ENCODE measurements at places on chromosomes 12 and 14.

DNA sequence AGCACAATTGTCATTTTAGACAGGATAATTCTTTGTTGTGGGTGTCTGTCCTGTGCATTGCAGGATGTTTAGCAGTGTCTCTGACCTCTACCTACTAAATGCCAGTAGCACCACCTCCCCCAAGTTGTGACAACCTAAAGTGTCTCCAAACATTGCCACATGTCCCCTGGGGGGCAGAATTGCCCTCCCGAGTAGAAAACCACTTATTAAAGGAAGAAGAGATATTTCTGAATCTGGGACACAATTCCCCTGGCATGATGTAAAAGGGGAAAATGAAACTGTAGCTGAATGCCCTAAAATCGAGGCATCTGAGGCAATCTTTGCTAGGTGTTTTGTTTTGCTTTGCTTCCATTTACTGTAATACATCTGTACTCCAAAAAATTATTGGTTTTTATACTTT lies 116.8 kb upstream of the NAP1L1 start:
- peak; percentile 2 for DNase-seq

- DNase-seq, result no peak
Observed at GRCh38 chr14:22630066-22630465, 14.1 kb downstream of the OR6J1 start.

DNA sequence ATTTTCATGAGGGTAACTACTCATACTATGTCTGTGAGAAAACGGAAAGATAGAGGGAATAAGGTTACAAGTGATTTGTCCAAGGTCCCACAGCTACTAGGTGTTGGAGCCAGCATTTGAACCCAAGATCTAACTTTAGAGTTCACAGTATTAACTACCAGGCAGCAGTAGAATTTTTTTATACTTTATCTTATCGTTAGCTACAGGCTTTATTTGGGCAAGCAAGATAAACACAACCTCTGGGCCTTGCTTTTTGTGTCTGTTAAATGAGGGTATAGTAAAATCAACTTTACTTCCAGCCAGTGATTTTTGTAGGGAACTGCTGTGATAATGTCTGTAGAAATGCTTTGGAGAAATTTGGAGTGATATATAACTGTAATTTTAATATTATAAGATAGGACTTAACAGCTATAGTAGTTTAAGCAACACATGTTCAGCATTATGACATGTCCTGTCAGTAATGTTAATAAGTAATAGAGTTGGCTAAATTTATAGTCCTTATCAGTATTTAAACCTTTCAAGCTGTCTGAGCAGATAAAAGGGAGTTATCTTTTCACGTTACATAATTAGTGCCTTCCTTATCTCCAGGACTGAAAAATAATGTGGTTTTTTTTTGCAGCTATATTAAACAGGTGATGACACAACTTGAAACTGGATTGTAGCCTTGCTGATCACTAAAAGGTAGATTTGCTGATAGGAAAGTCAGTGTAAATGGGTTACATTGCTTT lies 12.8 kb downstream of the LEMD3 start:
- no peak for DNase-seq

GRCh38 chr14:57822081-57822480 lies 43.8 kb downstream of the SLC35F4 start:
- DNase-seq, result no peak

- DNase-seq, result no peak
Observed at GRCh38 chr12:16211731-16212130, 65.8 kb downstream of the SLC15A5 start.

DNA sequence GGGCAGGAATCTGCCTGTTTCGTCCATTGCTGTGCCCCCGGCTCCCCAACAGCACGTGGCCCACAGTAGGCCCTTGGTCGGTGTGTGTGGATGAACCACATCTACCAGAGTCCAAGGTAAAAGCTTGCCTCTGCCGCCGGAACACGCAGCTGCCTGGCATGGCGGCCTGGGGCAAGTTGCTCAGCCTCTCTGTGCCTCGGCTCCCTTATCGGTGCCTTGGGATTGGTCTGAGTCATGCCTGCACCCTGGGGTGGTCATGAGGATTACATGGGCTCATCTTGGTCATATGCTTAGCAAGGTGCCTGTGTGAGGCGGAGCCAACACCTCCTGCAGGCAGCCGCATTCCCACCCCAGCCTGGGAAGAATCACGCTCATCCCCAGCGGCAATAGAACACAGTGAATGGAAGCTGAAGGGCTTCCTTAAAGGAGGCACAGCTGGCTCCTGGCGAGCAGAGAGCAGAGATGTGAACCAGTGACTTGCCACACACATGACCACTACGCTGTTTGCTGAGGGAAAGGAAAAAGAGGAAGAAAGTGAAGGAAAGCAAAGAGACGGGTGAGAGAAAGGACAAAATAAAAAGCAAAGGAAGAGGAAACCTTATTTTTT lies 5.5 kb upstream of the SCARB1 start:
- no peak for DNase-seq

DNA sequence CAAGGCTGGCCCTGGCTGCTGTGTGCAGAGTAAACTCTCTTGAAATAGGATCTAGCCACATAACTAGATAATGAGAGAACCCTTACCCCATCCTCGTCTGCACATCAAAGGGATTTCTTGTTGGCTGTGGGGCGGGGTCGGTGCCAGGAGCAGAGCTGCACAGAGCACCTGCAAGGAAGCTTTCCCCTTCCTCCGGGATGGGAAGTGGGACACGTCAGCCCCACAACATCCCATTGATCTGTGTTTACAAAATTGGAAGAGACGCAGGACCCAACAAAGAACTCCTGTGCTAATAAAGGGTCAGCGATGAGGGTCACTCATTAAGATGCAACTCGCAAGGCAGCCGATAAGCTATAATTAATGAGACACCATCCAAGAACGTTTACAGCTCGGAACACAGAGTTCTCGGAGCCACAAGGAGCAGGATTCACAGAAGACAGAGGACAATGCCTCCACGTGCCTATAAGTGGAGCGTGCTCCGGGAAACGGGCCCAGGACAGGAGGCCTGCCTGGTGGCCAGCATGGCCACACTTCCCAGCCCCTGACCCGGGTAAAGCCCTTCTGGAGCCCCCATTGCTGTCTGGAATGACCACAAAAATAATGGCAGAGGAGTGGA lies 171.5 kb downstream of the SLC15A4 start:
- DNase-seq, result no peak

- DNase-seq, result no peak
Observed at GRCh38 chr12:99154216-99154982, 493.2 kb upstream of the GARIN6 start.

GRCh38 chr12:68279227-68280054 lies 26.0 kb upstream of the IL22 start:
- DNase-seq, result no peak

DNA sequence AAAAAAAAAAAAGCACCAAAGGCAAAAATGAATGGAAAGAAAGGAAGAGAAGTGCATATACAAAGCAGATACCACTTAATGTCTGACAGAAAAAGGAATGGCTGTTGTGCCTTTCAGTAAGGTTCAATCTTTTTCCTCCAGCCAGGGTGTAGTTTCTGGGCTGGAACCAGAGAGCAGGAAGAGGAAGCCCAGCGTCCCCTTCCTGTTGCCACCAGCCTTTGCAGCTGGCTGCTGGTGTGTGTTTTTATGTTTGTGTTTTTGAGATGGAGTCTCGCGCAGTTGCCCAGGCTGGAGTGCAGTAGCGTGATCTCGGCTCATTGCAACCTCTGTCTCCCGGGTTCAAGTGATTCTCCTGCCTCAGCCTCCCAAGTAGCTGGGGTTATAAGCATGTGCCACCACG lies 64.6 kb upstream of the LTA4H start:
- DNase-seq, result no peak

GRCh38 chr12:106084759-106085158 lies 54.0 kb downstream of the NUAK1 start:
- DNase-seq, result no peak

GRCh38 chr12:79402606-79403005 lies 288.2 kb downstream of the PAWR start:
- DNase-seq, result no peak

- no peak for DNase-seq
Observed at GRCh38 chr14:34179727-34180126, 228.9 kb upstream of the EGLN3 start.

GRCh38 chr14:62957562-62957961 lies 87.7 kb downstream of the KCNH5 start:
- DNase-seq, result no peak

DNA sequence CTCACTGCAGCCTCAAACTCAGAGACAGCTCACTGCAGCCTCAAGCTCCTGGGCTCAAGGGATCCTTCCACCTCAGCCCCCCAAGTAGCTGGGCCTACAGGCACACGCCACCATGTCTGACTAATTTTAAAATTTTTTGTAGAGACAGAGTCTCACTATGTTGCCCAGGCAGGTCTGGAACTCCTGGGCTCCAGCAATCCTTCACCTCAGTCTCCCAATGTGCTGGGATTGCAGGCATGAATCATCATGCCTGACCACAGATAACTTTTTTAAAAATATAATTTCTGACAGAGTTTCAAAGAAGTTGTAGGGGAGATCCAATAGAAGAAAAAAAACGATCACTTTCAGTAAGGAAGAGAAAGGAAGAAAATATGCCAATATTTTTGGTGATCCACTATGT lies 189.7 kb upstream of the CDKN3 start:
- no peak for DNase-seq

DNA sequence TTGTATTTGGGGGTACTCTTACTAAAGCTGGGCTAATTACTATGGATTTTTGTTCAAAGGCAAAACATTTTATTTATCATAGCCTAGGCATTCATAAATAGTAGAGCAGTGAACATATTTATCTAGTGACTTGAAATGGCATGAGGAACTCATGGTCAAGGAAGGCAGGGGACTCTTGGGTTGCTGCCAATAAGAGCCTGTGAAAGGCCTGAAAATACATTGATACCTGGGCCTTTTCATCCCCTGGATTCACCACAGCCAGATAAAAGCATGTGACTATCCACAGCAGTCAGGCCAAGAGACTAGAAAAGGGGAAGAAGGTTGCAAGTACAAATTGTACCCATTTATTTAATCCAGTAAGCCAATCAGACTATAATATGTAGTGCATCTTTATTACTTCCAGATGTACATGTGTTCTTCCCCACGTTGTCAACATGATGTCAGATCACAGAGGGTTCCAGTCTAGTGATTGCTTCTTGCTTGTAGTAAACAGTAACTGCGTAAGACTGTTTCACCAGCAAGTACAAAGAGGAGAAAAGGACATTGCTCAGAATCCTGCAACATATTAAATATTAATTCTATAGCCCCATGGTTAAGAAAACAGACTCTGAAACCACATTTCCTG lies 409.7 kb downstream of the NOVA1 start:
- DNase-seq, result no peak

- DNase-seq, result no peak
Observed at GRCh38 chr12:19836456-19836855, 397.2 kb downstream of the AEBP2 start.

- DNase-seq, result no peak
Observed at GRCh38 chr12:117980616-117981015, 11.8 kb upstream of the KSR2 start.

DNA sequence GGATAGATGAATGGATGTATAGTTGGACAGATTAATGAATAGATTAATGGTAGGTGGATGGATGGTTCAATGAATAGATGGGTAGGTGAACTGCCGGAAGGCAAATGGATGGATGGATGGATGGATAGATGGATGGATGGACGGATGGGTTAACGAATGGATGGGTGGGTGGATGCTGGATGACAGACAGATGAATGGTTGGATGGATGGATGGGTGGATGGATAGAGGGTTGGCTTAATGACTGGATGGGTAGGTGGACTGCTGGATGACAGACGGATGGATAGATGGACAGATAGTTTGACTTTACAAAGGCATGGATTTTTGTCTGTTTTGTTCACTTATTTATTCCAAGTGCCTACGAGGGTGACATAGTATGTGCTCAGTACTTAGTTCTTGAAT lies 64.4 kb downstream of the WSCD2 start:
- no peak for DNase-seq

GRCh38 chr12:103833891-103834290 lies 7.1 kb downstream of the NT5DC3 start:
- no peak for DNase-seq

- DNase-seq, result no peak
Observed at GRCh38 chr14:74238974-74239847, at the start of gene VSX2. VSX2 (plus strand) TSS chr14:74239449; CDS start chr14:74239562, 113 bp downstream.

- DNase-seq, result no peak
Observed at GRCh38 chr14:92800012-92800411, 5.9 kb downstream of the GOLGA5 start.

GRCh38 chr12:124713436-124714082 lies 146.1 kb upstream of the NCOR2 start:
- DNase-seq, result no peak

- DNase-seq, result no peak
Observed at GRCh38 chr12:108918960-108919642, 39.2 kb downstream of the DAO start.

GRCh38 chr12:3263282-3263681 lies 186.1 kb downstream of the TSPAN9 start:
- DNase-seq, result no peak

GRCh38 chr14:105337433-105337832 lies 22.9 kb downstream of the PACS2 start:
- DNase-seq, result no peak

- no peak for DNase-seq
Observed at GRCh38 chr12:99253068-99253467, 394.5 kb upstream of the GARIN6 start.

DNA sequence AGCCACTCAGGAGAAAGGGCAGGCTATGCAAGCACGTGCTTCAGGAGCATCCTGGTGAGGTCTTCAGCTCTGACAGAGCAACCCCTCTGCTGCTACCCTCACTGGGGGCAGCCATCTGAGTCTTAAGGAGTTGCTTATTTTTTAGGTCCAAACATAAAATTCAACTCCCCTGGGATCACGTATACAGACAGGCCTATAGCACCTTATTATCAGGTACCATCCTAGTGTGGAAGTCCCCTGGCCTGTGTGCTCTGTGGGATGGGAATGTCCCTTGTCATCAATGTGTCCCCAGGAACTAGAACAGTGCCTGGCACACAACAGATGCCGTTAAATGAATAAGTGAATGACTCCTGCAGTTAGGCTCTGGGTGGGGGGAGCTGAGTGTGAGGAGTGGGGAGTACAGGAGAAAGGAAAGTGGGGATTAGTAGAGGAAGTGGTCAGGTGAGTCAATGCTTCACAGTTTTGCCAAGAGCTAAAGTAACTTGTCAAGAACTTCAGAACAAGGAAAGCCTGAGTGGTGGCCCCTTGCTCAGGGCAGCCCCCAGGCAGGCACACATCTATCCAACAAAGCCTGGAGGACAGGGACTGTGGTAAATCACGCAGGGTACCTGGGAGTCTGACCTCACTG lies 33.5 kb downstream of the DAD1 start:
- DNase-seq, result peak; percentile 82

DNA sequence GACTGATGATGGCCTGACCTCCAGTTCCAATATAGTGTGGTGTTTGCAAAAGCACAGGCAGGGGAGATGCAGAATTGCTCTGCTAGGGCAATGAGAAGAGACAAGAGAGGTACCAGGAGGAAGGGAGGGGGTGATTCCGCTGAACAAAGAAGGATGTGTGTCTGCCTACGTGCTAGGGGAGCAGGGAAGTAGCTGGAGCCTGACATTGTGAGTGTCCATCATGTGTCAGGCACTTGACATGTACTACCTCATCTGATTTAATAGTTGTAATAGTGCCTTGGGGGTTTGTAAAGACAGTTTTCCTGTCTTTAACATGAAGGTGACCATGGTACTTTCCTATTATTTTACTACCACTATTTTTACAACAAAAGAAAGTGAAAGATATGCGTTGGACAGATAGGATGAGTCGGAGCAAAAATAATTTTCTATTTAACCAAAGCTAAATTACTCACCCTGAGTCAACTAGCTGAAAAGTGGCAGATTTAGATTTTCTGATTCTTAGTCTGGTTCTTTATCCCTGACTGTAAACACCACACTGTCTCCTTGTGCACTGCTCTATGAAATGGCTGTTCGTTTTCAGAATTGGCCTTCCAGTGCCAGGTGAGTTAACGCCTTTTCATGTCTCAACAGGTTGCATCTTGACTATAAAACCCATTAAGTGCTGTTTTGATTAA lies 33.7 kb upstream of the TEAD4 start:
- no peak for DNase-seq

Measured in NK-92 treated with Interleukin-12 subunit alpha and Interleukin-12 subunit beta, amount 100 ng/mL, for 24 hours (cell line).